ENCODE measurements at places on chromosomes 3 and 15. TPM values are rescaled to one million over a fixed set of nuclear protein-coding genes. Genes with fewer than 3 reads are reported as not detected.

DNA sequence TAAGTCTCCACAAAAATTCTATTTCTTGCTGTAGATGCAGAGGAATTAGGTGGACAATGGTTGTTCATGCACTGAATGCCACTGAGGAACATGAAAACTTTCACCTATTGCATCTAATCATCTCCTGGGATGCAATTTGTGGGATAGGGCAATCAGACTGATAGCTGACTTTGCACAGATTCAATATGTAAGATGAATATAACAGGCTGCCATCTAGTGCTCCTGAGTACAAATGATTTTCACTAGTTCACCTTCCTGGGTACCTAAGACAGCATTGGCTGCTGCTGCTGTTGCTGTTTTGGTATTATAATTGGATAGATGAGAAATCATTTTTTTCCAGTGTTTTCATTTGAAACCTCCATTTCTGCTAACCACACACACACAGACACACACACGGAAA is 19.7 kb downstream of the TIMMDC1 start:
- DNase-seq, result no peak
- no peak overlapping the region for H3K4me3 ChIP-seq
- H3K36me3 ChIP-seq, result peaks cover 43% of the 10 kb centered on the region
- H3K4me1 ChIP-seq, result no peaks in the 10 kb centered on the region
- no peak overlapping the region for H3K27ac ChIP-seq

DNA sequence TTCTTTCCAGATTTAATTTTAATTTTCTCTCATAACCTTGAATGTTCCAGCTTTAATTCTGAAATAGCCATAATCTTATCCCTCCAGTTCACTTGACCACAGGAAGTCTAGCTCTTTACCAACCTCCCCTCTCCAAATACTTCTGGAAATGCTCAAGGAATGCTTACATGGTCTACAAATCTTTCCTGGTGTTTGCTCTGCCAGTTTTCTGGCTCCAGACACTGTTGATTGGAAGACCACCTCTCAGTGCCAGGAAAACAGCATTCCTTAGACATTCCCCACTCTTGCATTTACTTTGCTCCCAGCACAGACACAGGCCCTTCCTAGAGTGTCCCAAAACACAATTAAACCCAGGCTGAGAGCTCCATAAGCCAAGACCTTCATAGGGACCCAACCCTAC is 98.6 kb downstream of the MESD start:
- H3K36me3 ChIP-seq, result no peaks in the 10 kb centered on the region
- no peaks in the 10 kb centered on the region for H3K27me3 ChIP-seq
- no peak overlapping the region for H3K27ac ChIP-seq
- H3K4me3 ChIP-seq, result no peak overlapping the region
- no peaks in the 10 kb centered on the region for H3K4me1 ChIP-seq
- no peak for DNase-seq

The LRRIQ4 gene
- total RNA-seq, result not detected

The SCN5A gene
- 0.47 TPM for total RNA-seq

The SCN11A gene
- 0.15 TPM for total RNA-seq

Data from CD4-positive, alpha-beta memory T cell (primary cell).